NCI-H226 (cell line): ENCODE measurements at places on chromosomes 2 and 18.

GRCh38 chr2:63345285-63345633 is 243.0 kb downstream of the WDPCP start:
- DNase-seq, result no peak

DNA sequence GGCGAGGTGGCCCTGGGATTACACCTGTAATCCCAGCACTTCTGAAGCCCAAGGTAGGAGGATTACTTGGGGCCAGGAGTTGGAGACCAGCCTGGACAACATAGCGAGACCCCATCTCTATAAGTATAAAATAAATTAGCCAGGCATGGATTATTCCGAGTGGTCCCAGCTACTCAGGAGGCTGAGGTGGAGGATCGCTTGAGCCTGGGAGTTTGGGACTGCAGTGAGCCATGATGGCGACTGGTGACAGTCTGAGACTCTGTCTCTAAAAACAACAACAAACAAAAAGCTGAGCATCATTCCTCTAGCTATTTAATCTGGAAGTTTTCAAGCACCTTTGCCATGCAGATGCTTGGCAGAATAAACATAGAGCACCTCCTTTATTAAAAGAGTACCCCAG is 21.8 kb upstream of the FAHD2A start:
- DNase-seq, result no peak

DNA sequence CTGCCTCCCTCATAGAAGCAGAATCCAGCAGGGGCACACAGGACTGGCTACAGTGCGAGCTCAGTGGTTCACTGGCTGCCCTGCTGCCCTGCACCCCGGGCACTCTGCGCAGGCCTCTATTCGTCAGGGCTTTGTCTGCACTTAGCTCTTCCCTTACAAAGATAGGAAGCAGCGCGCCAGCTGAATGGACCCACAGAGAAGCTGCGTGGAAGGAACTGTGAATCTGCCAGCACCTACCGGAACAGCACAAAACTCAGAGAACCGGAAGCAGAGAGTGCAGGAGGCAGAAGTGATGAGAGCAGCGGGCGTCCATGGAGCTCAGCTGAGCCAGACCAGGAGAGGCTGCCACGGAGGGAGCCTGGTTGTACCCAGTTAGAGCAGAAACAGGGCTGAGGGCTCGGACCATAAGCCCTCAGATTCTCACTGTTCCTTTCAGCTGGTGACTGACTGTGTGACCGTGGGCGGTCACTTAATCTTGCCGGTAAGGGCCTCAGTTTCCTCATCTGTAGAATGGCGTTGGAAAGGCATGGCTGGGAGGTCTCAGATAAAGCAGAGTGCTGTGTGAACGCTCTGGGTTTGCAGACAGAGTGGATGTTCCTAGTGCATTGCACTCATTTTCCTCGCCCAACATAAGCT is 23.1 kb upstream of the SLC66A3 start:
- no peak for DNase-seq

GRCh38 chr2:4745056-4745991 is 946.9 kb upstream of the SOX11 start:
- DNase-seq, result no peak

DNA sequence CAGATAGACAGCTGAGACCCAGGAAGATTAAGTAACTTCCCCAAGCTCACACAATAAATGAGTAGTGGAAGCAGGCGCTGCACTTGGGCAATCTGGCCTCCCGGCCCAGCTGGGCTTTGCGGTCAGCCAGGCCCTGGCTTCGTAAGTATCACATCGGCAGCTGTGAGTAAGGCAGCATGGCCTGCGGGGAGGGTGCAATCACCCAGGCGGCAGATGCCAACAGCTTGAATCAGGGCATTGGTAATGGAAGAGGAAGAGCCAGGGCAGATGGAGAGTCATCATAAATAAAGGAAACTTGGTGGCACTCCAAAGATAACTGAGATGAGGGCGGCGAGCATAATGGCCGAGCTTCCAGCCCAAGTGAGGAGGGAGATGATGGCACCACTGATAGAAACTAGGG is 217.9 kb upstream of the PID1 start:
- peak; percentile 28 for DNase-seq
